ENCODE measurements at places on chromosomes 1 and 21. TPM values are rescaled to one million over a fixed set of nuclear protein-coding genes. Genes with fewer than 3 reads are reported as not detected.
A peak's percentile ranks its signal among the peaks of the same experiment; 100 is the strongest.

GRCh38 chr1:20589331-20590278 is 708 bp downstream of the CDA start:
- peak; percentile 69 for DNase-seq
- no peak overlapping the region for H3K4me3 ChIP-seq
- no peaks in the 10 kb centered on the region for H3K36me3 ChIP-seq

C8A gene
- not detected for total RNA-seq

- H3K4me3 ChIP-seq = peak overlapping the region; percentile 50
- peaks cover 4% of the 10 kb centered on the region for H3K4me1 ChIP-seq
These were observed 406 bp downstream of the NME7 start for GRCh38 chr1:169367096-169367685.

- H3K27me3 ChIP-seq = no peaks in the 10 kb centered on the region
- peaks cover 27% of the 10 kb centered on the region for H3K4me1 ChIP-seq
- no peaks in the 10 kb centered on the region for H3K36me3 ChIP-seq
- peak; percentile 41 for DNase-seq
- H3K4me3 ChIP-seq = no peak within 1 kb of the TSS
- H3K27ac ChIP-seq = peak within 1 kb of the TSS; percentile 56
These were observed at the start of gene LEFTY2 for GRCh38 chr1:225941187-225941941. TSS of gene LEFTY2 (minus strand) at chr1:225941220. CDS start at chr1:225941140, 80 bp downstream.

DNA sequence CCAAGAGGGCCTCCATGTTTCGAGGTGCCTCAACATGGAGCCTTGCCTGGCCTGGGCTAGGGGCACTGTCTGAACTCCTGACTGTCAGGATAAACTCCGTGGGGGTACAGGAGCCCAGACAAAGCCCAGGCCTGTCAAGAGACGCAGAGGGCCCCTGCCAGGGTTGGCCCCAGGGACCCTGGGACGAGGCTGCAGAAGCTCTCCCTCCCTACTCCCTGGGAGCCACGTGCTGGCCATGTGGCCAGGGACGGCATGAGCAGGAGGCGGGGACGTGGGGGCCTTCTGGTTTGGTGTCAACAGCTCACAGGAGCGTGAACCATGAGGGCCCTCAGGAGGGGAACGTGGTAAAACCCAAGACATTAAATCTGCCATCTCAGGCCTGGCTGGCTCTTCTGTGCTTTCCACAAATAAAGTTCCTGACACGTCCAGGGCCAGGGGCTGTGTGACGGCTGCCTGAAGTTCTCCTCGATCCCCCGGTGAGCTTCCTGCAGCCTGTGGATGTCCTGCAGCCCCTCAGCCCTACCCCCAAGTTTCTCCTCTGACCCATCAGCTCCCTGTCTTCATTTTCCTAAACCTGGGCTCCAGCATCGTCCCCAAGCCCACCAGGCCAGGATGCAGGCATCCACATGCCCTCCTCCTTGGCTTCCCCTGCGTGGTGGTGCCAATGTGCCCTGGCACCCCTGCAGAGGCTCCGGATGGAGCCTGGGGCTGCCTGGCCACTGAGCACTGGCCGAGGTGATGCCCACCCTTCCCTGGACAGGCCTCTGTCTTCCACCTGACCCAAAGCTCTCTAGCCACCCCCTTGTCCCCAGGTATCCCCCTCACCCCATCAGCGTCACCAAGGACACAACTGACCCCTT is 12.8 kb upstream of the LRRC3 start:
- peaks cover 8% of the 10 kb centered on the region for H3K4me1 ChIP-seq
- no peak overlapping the region for H3K4me3 ChIP-seq
- H3K27me3 ChIP-seq = no peaks in the 10 kb centered on the region
- peaks cover 15% of the 10 kb centered on the region for H3K36me3 ChIP-seq
- DNase-seq = no peak

FHAD1 gene
- total RNA-seq = 0.11 TPM

Data from heart left ventricle (tissue), 16 donors.